Stimulated activated CD4-positive, alpha-beta T cell treated with anti-CD3 and anti-CD28 coated beads, Interleukin-15, amount 100 ng/mL, for 1 hour (primary cell): ENCODE measurements at places on chromosomes 3 and 15.

- DNase-seq: no peak
These were observed 2.4 kb downstream of the SIAH2 start for GRCh38 chr3:150760431-150761200.

- DNase-seq: no peak
These were observed 6.6 kb downstream of the MYO5C start for GRCh38 chr15:52288986-52289385.

DNA sequence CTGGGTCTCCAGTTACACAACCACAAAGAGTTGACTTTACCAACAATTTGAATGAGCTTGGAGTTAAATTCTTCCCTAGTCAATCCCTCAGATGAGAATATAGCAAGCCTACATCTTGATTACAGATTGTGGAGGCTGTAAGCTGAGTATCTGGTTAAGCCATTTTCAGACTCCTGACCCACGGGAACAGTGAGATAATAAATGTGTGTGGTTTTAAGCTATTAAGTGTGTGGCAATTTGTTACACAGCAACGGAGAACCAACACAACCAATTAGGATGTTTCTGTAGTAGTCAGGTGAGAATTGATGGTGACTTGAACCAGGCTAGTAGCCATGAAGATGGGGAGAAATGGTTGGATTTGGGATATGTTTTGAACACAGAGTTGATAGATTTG, 37.7 kb upstream of the SLC4A7 start:
- no peak for DNase-seq

DNA sequence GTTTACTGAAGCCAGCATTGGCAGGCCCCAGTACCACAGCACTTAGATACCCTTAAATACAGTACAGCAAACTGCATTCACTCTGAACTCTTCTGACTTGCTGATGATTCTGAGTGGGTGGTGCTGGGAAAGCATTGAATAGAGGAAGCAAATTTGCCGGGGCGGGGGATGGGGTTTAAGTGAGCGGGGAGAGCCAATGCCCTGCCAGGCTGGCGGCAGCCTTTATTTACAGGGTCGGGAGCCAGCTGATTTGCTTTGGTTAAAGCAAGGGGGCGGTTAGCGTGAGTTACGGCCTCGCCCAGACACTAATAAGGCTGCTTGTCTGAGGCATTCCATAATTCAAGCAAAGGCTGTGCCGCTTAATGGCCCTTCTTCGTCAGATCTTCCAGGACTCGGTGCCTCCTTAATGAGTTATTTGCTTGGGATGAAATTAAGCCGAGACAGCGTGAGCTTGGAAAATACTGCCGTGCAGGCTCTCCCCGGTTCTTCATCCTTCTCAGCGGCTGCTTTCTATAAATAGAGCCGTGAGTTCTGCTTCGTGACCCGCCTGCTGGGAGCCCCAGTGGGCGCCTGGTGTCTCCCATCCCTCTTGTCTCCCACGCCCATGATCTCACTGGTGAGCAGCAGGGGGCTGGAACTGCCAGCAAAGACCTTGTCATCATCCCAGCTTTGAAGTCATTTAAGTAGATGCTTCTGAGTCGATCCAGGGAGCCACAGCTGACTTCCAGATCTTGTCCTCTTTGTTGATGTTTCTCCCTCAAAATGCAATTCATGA, 25.8 kb downstream of the SPSB4 start:
- no peak for DNase-seq

- DNase-seq: no peak
These were observed 61.0 kb downstream of the OCA2 start for GRCh38 chr15:28037969-28038590.
